ENCODE measurements at places on chromosomes 4 and X.

DNA sequence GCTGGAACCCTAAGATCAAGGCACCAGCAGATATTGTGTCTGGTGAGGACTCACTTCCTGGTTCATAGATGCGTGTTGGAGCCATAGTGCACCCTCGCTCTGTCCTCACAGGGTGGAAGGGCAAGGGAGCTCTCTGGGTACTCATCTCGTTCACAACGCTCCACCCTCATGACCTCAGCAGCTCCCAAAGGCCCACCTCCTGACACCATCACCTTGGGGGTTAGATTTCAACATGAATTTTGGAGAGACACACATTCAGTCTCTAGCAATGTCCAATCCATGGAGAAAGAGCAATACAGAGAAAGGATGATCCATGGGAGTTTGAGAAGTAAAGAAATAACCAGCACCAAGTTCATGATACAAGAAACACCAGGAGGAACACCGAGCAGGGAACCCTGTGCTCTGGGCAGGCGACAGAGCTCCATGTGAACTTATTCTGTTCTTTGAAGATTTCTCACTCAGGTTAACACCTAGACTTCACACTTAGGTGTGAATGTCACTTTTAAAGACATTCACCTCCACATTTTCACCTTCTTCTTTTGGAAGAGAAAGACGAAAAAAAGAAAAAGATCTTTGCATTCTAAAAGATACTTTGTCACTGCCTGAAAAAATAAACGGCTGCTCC is 171.8 kb upstream of the FAM9B start:
- DNase-seq, result no peak

GRCh38 chr4:42643685-42644084 is 13.2 kb downstream of the ATP8A1 start:
- no peak for DNase-seq

DNA sequence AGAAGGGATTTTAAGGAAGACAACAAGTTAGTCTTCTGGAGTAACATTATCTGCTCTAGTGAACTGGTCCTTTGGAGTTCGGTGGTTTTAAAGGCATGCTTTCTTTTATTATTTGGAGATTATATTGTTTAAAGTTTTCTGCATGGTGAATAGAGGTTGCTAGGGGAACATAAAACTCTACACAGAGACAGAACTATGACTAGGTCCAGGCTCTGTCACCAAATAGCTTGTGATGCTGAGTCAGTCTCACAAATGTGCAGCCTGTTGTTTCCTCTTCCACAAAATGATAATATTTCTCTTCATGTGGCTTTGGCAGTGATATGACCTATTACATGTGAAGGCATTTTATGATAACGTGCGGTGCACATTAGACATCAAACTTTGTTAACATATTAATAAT is 132.6 kb downstream of the PACRGL start:
- no peak for DNase-seq

DNA sequence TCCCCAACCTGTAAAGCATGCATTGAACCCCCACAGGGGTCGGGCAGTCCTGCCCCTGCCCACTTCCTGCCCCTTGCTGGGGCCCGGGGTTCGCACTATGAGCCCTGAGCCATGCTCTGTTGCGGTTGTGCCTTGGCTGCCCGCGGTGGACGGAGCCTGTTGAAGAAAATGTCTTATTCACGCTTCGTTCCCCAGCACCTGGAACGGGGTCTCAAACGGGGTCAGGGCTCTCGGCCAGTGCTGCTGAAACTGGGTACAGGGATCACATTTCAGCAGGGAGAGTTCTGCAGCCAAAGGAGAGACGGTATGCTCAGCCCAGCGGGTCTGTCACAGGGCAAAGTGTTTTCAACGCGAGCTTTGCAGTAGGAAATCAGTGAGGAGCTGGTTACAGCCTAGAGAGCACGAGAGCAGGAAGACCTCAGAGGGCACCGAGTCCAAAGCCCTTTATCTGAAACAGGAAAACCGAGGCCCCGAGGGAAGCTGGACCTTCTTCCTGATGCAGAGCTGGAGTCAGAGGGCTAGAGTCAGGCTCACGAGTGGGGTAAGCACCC is 46.3 kb upstream of the AFAP1 start:
- no peak for DNase-seq

GRCh38 chrX:100316987-100317386 is 93.1 kb downstream of the PCDH19 start:
- no peak for DNase-seq

DNA sequence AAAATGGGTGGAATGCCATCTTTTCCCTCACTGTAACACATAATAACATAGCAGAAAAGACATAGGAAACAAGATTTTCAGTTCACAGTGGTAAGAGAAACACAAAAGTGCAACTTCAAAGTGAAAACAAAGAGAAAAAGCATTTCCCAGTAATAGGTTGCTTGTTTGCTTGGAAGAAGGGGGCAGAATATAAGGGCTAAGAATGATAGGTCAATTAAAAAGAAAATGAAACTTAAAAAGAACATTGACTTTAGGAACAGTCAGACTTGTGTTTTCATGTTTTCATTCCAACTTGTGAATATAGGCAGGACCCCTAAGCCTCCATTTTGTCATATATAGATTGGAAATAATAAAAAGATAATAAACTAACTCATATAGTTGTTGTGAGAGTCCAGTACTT is 168.2 kb upstream of the PPP3CA start:
- no peak for DNase-seq

GRCh38 chr4:176052744-176053143 is 12.9 kb upstream of the WDR17 start:
- DNase-seq, result no peak

DNA sequence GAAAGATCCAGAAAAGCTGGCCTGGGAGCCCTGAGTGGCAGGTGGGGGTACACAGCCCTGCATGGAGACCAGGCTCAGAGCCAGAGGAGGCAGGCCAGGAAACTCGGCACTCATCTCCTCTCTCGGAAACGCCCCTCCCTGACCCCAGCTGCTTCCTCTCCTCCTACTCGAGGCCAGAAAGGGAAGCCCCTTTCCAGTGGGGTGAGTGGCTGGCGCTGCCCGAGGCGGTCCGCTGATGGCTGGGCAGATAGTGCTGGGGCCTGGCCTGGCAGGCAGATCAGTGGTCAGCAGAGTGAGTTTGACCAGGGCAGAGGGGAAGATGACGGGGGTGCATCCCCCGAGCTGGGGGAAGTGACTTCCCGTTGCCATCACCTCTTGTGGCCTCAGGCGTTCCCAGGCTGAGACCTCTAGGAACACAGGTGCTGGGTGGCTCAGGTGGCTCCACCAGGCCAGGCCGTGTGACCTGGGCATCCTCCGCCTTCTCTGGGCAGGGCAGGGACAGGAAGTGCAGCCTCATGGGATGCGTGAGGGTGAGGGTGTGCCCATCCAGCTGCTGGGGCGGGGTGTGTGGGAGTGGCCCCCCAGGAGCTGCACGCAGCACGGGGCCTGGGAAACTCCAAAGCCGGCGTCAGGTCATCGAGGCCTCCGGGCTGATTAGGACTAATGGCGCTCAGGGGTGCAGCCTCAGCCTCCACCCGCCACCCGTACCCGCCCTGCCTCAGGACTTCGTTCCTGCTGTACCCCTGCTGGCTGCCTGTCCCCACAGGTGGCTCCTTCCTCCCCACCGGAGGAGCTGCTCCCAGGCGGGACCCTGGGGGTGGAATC is 5.7 kb downstream of the SH3BP2 start:
- DNase-seq, result no peak

DNA sequence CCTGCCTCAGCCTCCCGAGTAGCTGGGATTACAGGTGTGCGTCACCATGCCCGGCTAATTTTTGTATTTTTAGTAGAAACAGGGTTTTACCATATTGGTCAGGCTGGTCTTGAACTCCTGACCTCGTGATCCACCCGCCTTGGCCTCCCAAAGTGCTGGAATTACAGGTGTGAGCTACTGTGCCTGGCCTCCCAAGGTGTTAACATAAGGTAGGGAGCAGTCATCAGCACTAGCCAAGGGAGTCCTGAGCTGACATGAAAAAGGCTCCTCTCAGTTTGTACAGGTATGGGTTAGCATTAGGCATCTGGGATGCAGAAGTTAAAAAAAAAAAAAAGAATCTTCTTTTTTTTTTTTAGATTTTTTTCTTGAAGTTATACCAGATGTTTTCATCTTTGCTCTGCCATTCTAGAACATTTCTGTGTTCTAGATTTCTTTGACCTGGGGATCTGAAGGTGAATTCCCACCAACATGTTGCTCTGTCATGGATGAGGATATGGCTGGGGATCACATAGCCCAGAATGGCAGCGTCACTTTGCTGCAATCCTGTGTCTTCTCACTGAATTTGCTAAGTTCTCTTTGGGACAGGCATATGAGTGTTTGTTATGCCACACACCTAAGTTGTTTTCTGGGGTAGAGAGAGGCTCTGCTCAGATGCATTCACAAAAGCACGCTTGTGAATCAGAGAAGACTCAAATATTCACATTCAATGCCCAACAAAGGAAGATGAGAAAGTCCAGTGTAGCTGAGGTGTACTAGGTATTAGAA is 24.4 kb upstream of the PLA2G12A start:
- no peak for DNase-seq

DNA sequence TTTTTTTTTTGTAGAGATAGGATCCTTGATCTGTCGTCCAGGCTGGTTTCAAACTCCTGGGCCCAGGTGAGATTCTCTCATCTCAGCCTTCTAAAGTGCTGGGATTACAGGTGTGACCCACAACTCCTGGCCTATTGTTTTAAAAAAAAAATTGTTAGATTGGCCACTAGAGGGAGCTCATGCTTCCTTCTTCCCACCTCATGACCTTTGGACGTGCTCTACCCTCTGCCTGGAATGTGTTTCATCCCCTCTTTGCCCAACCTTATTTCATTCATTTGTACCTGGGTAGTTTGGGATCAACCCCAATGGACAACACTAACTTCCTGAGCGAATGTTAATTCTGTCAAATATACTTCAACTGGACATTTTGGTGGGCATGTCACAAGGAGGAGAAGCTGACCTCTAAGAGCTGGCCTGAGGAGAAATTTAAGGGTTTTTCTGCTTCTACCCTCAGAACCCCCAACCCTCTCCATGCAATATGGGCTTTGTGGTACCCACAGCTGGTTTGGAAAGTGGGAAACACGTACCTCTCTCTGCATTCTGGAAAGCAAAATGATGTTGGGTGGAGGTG is 6.4 kb downstream of the PPEF2 start:
- DNase-seq, result peak; percentile 46

DNA sequence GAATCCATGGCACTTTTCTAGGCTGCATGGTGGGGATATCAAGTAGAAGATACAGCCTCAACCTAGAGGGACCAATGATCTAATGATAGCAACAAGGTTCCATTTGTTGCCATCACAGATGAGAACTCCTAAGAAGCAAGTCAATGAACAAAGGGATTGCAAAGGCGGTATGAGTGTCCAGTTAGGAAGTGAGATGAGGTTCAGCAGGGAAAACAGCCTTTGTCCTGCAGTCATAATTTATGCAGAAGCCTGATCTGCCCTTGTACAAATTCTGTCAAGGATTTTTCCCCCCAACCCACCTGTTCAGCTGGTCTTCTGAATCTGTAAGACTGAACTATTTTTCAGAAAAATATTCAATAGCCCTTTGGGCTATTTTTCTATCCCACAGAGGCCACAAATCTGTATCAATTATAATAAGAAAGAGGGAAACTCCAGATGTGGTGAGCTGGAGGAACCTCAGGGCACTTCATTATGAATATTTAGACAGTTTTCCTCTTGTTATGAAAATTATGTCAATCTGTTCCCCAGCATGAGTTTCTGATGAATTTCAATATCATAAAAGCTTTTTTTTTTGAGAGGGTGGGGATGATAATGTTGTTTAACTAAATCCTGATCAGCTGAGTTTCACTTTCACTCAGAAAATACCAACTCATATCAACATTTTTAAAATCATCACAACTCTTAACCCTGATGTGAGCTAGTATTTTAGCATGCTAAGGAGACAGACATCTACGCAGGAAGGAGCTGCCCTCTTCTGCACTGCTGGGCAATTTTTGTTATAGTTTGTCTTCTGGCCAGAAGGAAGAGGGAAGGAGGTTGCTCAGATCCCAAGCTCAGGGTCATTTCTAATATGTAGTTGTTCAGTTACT is 127.2 kb upstream of the MAP3K15 start:
- DNase-seq, result no peak

- no peak for DNase-seq
Observed at GRCh38 chrX:134933248-134933647, 57.5 kb upstream of the SMIM10 start.

GRCh38 chr4:1009542-1010394 is 1.7 kb upstream of the FGFRL1 start:
- peak; percentile 52 for DNase-seq

- no peak for DNase-seq
Observed at GRCh38 chr4:52618795-52619590, 40.1 kb downstream of the USP46 start.

GRCh38 chr4:82890528-82890900 is 439 bp downstream of the SEC31A start:
- no peak for DNase-seq

GRCh38 chr4:169025184-169025583 is 15.1 kb upstream of the CBR4 start:
- DNase-seq, result no peak

DNA sequence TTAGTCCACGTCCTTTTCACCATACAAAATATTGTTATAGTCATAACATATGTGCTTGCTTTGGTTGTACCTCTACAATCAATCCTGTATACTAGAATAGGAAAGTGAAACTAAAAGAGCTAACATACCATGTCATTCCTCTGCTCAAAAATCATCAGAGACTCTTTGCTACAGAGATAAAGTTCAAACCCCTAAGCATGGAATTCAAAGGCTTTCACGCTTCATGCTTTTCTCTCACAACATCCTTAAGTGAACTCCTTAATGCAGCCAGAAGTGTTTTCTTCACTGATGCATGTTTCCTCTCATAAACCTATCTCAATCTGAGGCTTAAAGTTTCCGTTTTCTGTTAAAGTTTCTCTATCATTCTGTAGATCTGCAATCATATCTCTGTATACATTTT is 744.6 kb upstream of the IGFBP7 start:
- no peak for DNase-seq

DNA sequence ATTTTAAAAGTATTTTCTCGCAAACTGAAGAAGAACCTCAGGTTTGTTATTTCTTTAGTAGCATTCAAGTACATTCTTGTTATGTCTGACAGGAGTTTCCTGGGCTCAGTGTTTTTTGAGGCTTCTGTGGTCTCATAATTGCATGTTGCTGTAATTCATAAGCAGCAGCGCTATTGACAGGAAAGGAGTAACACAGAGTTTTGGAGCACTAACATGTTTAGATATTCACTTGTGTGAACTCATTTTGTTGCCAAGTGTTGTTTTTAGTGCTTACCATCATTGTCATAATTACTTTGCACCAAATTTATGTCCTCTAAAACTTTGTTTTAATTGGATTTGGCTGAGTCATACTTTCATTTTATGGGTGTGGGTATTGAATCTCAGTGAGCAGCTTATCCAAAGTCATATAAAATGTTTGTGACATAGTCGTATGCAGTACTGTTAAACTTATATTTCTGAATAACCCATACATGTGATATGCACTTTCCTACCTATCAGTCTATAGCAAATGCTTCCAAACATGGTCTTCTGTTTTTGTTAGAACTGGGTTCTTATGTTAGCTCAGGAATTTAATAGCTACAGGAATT is 358.7 kb upstream of the CTSO start:
- no peak for DNase-seq

Data from RKO (cell line).